B cell (primary cell): ENCODE measurements at places on chromosomes 13 and 19. TPM values are rescaled to one million over a fixed set of nuclear protein-coding genes. Genes with fewer than 3 reads are reported as not detected.

DNA sequence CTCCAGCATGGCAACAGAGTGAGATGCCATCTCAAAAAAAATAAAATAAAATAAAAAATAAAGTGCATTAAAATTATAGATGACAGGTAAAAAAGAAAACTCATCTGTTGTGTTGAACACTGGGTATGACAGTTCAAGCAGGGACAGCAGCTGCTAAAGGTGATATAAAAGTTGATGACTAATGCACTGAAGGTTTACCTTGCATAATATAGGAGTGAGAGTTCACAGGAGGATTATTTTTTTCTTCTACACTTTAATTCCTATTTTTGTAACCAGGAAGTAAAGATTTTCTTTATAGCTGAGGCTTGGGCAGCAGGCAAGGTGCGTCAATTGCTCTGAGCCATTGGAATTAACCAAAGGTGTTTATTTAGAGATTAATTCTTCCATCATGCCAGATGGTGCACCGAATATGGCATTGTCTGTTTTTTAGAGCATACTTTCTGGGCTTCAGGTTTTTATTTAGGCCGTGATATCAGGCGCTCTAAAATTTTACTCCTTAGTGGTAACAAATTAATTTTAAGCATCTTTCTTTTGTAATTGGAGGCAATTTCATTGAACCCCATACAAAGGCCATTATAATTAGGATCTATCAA is 337.0 kb upstream of the SLC10A2 start:
- no peak for DNase-seq

DNA sequence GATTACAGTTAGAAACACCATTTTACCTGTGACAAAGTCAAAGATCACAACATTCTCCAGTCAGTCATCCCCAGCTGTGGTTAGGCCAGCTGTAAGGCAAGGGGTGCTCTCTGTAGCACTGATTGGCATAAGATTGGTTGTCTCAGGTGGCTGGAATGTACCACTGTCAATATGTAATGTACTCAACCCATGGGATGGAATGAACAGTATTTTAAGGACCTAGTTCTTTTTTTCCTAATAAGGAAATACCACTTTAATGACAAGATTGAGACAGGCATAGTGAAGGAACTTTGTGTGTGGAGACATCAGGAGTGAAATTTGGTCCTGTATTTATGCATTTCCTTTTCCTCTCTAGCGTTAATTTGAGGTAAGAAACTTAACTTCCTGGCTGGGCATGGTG is 310.7 kb downstream of the ITGBL1 start:
- DNase-seq: no peak

DNA sequence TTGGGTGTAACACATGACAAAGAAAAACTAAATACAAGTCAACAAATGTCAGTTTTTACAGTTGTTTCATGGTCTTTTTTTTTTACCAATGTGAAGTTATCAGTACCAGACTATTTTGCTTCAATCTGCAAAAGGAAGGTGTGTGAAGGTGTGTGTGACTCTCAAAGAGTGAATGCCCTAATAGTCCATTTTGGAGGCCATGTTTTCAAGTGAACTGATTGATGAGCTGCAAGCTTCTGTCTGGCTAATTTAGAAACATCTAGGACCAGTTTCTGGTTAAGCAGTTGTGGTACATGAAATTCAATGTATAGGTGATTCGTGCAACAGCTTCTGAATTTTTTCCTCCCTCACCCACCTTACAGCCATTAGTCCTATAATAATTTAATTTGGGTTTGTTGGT is 16.1 kb downstream of the KLF5 start:
- DNase-seq: no peak

DNA sequence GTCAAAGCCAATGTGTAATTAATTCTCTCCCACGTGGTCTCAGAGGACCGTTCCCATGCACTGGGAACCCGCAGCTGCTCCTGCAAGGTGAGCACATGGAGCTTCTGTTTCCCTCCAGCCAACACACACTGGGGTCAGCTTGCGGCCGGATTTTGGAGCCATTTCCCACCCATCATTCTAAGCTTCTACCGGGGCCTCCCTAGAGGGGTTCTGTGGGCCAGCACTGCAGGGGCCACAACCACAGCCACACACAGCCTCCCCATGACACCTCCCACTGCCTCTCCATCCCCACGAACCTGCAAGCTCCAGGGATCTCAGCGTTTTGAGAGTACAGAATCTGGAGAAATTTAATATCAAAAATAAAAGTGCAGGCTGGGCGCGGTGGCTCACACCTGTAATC is 120.7 kb upstream of the SOX1 start:
- DNase-seq: no peak

GRCh38 chr19:14363183-14364097 is 17.8 kb upstream of the ADGRE5 start:
- DNase-seq: peak; percentile 56

DNA sequence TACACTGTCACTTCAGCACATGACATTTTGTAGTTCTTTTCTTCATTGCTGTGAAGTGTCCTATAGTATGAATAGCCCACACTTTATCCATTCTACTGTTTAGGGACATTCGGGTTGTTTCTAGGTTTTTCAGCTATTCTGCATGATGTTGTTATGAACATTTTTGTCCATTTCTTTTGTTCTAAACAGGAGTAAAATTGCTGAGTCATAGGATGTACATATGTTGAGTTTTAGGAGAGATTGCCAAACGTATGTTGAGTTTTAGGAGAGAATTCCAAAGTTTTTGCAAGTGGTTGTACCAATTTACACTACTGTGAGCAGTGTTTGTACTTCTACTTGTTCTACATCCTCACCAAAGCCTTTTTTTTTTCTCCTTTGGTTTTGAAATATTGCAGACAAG is 115.0 kb downstream of the MTUS2 start:
- DNase-seq: no peak

- no peak for DNase-seq
Observed at GRCh38 chr13:72166102-72166650, 299.2 kb upstream of the DACH1 start.

DNA sequence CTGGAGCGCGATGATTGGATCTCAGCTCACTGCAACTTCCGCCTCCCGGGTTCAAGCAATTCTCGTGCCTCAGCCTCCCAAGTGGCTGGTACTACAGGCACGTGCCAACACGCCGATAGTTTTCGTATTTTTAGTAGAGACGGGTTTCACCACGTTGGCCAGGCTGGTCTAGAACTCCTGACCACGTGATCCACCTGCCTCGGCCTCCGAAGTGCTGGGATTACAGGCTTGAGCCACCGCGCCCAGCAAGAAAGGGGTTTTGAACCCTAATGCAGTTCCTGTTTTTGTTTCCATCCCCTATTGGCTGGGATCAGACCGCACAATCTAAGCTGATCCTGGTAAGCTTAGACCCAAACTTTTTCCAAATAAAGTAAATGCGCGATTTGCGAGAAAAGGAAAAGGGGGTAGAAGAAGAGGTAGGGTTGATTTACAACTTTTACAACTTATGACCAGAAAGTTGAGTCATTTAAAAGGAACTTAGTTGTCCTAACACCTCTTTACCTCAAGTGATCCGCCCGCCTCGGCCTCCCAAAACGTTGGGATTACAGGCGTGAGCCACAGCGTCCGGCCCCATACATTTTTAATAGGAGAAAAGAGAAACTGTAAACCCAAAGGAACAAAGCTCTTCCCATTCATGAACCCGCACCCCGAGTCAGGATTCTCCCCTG is 764 bp downstream of the ZNF626 start:
- DNase-seq: peak; percentile 20

Gene IGFLR1
- total RNA-seq: 245 and 248 TPM in 2 replicates

GRCh38 chr13:75636436-75637180 is 478 bp downstream of the LMO7 start:
- DNase-seq: peak; percentile 80

DNA sequence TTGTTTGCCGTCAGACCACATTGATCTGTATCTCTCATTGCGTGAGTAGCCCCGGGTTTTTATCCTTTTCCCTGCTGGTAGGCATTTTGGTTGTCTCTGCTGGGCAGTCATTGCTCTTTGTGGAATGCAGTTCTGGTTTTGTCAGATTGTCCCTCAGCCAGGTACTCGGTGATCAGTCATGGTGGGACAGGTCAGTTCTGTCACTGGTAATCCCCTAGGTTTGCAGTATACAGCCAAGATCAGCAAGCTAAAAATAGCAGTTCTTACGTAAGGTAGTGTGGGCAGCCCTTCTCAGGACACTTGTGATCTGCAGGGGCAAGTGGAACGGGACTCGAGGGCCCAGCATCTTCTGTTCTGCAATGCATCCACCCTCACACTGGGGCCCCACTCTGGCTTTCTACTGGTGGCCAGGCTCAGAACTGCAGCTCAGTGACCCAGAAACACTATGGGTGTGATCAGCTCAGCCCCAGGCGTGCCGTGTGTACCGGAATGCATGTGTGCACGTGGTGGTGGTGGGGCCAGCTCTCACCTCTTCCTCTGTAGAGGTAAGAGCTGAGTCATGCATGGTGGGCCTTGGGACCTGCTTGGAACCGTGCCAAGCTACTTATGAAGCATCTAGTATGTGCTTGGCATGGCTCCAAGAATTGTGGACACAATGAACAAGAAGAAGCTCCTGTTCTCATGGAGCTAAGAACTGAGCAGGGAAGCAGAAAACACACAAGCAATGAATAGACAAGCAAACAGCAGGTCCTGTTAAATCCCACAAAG is 6.3 kb downstream of the PLEKHF1 start:
- DNase-seq: peak; percentile 82

- no peak for DNase-seq
Observed at GRCh38 chr13:80070024-80070703, 270.8 kb downstream of the SPRY2 start.

- no peak for DNase-seq
Observed at GRCh38 chr13:88602786-88603777, 931.9 kb downstream of the SLITRK5 start.

Gene ZNF548
- total RNA-seq: 83.8 and 85.8 TPM in 2 replicates

DNA sequence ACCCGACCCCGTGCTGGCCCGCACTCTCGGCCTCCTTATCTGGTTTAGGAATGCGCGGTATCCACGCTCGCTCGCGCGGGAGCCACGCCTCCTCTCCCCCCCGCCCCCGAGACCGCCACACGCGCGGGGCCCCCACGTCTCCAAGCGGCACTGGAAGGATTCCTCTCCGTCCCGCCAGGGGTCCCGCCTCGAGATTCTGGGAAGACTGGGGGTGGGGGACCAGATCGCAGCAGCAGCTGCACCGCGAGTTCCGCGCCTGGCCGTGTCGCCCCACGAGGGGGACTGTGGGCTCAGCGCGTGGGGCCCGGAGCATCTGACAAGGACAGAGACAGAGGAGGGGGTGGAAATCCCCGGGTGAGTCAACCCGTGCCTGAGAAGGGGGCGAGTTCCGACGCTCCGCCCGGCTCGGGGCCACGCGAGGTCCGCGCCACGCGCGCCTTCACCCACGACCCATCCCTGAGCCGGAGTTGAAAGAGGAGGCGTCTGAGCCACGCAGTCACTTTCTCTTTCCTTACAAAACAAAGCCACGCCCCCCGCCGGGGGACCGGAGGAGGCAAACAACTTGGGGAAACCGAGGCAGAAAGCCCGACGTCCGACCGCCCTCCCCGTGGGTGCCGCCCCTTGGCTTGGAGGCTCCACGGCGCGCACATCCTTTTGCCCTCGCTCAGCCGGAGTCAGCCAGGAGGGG is 814 bp downstream of the S1PR2 start:
- DNase-seq: peak; percentile 81

DNA sequence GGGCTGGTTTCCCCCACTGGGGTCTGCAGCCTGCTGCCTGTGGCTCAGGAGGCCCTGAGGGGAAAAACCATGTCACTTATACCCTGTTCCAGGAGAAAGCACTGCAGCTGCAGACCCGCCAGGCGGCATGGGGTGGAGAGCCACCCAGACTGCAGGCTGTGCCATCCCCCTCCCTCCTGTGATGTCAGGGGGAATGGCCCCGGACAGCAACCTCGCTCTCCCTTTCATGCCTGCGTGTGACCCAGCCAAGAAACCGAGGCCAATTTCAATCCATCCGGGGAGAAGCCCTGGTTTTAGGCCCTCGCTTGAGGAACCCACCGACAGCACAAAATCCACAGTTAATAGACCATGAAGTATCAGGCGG is 37.2 kb upstream of the MATK start:
- DNase-seq: no peak

Gene FCHO1
- 149 and 162 TPM in 2 replicates for total RNA-seq

Gene SH2D3A
- 33.5 and 36.1 TPM in 2 replicates for total RNA-seq

- DNase-seq: no peak
Observed at GRCh38 chr13:99197117-99197651, 3.5 kb upstream of the UBAC2 start.

- no peak for DNase-seq
Observed at GRCh38 chr13:79440958-79441528, 35.0 kb upstream of the RBM26 start.

- no peak for DNase-seq
Observed at GRCh38 chr13:33158816-33159215, 126.7 kb downstream of the STARD13 start.

Gene FGF22
- total RNA-seq: 2.9 and 3.4 TPM in 2 replicates
